Esophagus squamous epithelium (tissue), 5 donors: ENCODE measurements at places on chromosomes 11 and 22.

GRCh38 chr11:98616098-98616655 is 404.6 kb upstream of the CNTN5 start:
- DNase-seq: no peak

- no peak for DNase-seq
These were observed 11.7 kb downstream of the CERK start for GRCh38 chr22:46726066-46726985.

GRCh38 chr11:43376594-43376993 is 17.9 kb downstream of the TTC17 start:
- no peak for DNase-seq

DNA sequence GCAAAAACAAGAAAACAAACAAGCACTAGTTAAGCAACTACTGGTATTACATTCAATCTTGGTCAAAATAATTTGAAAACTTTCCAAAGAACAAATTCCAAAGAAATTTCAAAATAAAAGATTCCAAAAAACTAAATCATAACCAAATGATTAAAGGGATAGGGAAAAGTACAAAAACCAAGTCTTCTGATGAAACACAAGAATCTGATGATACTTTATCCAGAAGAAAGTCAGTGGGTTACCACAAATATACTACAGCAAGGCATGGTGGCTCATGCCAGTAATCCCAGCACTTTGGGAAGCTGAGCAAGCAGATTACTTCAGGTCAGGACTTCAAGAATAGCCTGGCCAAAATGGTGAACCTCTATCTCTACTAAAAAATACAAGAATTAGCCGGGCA is 59.1 kb downstream of the NUP98 start:
- DNase-seq: no peak

- no peak for DNase-seq
These were observed 65.5 kb downstream of the USP35 start for GRCh38 chr11:78254268-78254667.

GRCh38 chr11:20610825-20611224 is 11.4 kb downstream of the SLC6A5 start:
- no peak for DNase-seq

GRCh38 chr11:112834277-112834755 is 126.9 kb upstream of the NCAM1 start:
- DNase-seq: no peak

DNA sequence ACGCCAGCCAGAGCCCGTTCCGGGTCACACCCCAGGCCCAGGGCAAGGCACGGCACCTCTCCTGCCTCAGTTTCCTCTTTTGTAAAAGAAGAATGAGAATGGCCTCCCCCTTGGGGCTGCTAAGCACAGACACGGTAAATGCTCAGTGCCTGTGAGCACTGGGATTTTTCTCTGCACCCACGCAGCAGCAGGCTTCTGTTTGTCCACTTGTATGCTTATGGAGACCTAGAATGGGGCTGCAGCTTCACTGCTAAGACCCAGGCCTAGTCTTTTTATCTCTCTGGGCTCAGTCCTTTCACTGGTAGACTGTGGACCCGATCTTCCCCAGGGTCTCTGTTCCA is 1327.9 kb downstream of the TBC1D22A start:
- no peak for DNase-seq

- no peak for DNase-seq
These were observed 1.8 kb upstream of the FAR1 start for GRCh38 chr11:13666708-13667107.

GRCh38 chr11:66277471-66278362 is at the start of gene CNIH2:
Gene CNIH2 (plus strand): TSS chr11:66278175. CDS start chr11:66278457, 282 bp downstream.
- DNase-seq: no peak

GRCh38 chr11:74719011-74719410 is 12.2 kb downstream of the CHRDL2 start:
- no peak for DNase-seq
